ENCODE measurements at places on chromosomes 3 and 15. TPM values are rescaled to one million over a fixed set of nuclear protein-coding genes. Genes with fewer than 3 reads are reported as not detected.

Gene IQCH
- total RNA-seq, result 4.8 TPM

Gene MOBP
- not detected for total RNA-seq

Gene GP9
- total RNA-seq, result not detected

Gene HOMER2
- total RNA-seq, result 23.7 TPM

Gene FYCO1
- 10.8 TPM for total RNA-seq

Gene GOLGA8J
- not detected for total RNA-seq

Gene MNS1
- total RNA-seq, result 5.3 TPM

Gene UTS2B
- total RNA-seq, result 0.26 TPM

Gene REC114
- not detected for total RNA-seq

Gene PIAS1
- 13.2 TPM for total RNA-seq

- no peak for DNase-seq
These were observed 336.6 kb downstream of the FEZF2 start for GRCh38 chr3:62036726-62037125.

DNA sequence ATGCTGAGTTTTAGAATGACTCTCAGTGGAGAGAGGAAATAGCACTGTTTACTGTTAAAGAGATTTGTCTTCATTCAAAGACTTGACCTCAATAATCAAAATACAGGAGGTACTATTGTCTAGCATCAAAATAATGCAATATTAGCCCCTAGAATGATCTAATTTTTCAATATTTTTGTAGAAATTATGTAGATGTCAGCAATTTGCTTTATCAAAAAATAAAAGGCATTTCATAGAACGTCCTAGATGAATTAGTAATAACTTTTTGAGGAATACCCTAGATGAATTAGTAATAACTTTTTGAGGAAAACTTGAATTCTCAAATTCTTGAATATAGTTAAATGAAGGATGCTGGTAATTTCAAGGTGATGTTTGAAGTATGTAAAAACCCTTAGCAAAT is 1252.1 kb upstream of the CADM2 start:
- no peak for DNase-seq

DNA sequence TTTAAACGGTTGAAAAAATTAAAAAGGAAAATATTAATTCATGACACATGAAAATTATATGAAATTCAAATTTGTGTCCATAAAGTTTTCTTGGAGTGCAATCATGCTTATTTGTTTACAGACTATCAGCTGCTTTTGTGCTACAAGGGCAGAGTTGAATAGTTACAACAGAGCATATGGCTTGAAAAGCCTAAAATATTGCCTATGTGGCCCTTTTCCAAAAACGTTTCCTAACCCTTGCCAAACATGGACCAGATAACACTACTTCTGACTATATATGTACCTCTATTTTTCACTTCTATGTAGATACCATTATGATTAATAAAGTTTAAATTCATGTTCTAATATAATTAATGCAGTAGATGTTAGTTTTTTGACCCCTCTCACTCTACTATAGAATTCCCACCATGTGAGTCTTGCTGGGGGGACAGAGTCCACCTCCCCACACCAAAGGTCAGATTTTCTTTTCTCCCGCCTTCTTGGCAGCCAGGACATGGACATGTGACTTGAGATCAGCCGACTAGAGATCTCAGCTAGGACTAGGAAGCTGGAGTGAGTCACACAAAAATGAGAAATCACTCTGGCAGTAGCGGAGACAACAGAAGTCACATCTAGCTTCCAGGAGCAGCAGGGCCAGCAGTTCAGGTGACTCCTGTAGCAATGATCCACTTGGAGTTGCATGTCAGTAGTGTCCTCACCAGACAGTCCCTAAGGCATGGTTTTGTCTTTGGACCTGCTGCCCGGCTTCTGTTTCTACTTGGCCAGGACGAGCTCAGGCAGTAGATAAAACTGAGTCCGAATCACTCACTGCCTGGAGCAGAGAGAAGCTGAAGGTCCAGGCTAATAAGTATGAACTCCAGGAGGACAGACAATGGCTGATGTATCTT is 22.4 kb downstream of the CIAO2A start:
- DNase-seq, result peak; percentile 90

DNA sequence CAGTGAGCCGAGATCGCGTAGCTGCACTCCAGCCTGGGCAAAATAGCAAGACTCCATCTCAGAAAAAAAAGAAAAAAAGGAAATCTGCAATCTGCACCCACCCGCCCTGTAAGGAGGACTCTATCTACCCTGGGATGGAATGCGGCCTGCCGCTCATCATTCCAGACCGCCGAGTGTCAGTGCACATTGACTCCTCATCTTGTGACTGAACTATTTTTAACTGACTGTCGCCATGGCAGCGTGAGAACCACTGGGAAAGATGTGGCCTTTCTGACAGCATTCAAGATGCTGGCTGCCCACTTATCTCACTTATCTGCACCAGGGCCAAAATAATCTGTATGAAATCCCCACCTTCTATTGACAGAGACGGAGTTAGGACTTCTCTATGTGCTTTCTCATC is 38.8 kb upstream of the ANKRD34C start:
- DNase-seq, result peak; percentile 4

GRCh38 chr3:117059067-117059955 is 349.7 kb downstream of the TUSC7 start:
- peak; percentile 19 for DNase-seq

GRCh38 chr15:89401631-89402517 is 67.2 kb upstream of the POLG start:
- peak; percentile 26 for DNase-seq

GRCh38 chr15:100716456-100717085 is 114.2 kb downstream of the ASB7 start:
- DNase-seq, result no peak

GRCh38 chr15:78629031-78629715 is 8.4 kb upstream of the CHRNA3 start:
- no peak for DNase-seq

GRCh38 chr15:78811825-78812183 is 540 bp upstream of the ADAMTS7 start:
- DNase-seq, result no peak

DNA sequence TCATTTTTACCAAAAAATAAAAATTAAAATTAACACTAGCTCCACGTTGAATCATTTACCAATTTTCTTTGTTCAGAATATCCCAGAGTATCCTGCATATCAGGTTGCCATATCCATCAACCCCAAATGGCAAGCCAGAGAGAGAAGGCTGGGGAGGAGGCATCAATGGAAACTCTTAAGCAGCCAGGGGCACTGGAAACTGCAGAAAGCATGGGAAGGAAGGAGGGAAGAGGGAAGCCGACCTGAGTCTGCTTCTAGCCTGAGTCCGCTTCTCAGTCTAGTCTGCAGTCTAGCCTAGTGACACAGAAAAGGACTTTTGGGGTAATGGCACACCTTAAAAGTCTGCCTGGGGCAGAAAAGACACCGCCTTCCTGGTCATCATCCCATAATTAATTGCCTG is 1.6 kb upstream of the MTHFS start:
- no peak for DNase-seq

- no peak for DNase-seq
These were observed 61.4 kb downstream of the SH3BP5 start for GRCh38 chr3:15271030-15271429.

DNA sequence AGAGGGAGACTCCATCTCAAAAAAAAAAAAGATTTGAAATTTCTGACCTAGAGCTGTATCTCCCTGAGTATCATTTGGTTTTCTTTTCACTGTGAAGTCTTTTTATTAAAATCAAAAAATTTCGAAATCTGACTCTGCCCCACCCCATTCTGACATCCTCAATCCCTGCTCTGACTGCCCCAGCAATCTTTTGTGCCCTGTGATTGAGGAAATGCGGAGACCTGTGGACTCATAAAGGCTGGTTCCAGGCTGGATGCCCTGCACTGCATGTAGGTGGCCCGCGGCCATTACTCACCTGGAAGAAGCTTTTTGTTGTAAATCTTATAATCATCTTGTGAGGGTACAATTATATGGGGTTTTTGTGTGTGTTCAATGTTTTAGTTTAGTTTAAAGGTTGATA is 147.3 kb upstream of the SEMA6D start:
- DNase-seq, result no peak

GRCh38 chr3:169404520-169404890 is 259.0 kb downstream of the MECOM start:
- no peak for DNase-seq

DNA sequence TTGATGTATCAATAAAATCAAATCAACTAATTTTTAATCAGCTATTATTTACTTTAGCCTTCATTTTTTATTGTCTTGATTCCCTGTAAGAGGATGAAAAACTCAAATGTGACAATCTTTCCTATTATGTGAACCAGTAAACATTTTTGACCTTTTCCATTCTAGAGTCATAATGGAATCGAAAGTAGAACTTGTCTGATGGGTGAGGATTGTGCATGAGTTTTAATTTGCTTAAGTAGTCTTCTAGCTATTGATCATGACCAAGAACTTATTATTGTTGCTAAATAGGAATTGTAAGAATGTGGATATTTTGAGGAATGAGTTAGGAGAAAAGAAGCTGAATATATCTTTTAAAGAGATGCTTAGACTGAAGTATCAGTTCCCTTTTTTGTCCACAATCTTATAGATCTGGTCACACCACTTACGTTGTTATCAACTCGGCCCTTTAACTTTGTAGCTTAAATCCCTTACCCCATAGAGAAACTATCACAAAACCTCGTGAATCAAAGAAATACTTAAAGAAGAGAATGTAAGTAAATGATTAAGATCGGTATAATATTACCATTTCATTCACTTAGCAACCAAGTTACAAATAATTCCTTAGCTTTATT is 147.3 kb downstream of the TP63 start:
- no peak for DNase-seq

DNA sequence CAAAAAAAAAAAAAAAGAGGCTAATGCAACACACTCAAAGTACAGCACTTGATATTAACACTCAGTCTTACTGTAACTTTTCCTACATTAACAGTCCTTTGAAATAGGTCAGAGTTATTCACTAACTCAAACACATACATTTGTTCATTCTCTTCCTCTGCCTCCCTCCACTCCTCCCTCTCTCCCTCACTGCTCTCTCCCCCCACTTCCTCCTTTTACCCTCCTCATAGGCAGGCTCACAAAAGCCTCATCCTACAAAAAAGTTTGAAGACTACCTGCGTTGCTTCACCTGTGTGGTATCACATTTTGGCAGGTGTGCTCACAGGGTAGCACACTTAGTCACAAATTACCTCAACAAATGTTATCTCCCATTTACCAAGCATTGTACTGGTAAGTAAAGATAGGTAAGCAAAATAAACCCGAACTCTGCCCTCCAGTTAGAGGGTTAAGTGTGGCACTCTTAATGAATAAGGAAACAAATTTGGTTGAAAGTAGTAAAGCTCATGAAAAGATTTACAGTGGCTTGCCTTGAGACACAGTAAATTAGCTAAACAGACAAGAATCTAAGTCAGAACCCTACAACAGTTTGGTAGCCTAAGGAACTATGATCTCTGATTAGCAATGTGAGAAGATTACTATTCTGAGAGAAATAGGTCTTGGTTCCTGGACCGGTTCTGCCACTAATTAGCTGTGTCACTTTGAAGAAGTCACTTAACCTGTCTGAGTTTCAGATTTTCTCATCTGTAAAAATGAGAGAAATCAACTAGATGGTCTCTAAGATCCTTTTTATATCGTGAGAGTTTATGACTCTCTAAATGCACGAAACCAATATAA is 151.0 kb upstream of the MLF1 start:
- DNase-seq, result no peak

GRCh38 chr3:71022551-71023335 is 560.8 kb downstream of the FOXP1 start:
- peak; percentile 33 for DNase-seq

GRCh38 chr3:127831723-127832172 is 9.4 kb upstream of the MGLL start:
- peak; percentile 16 for DNase-seq

DNA sequence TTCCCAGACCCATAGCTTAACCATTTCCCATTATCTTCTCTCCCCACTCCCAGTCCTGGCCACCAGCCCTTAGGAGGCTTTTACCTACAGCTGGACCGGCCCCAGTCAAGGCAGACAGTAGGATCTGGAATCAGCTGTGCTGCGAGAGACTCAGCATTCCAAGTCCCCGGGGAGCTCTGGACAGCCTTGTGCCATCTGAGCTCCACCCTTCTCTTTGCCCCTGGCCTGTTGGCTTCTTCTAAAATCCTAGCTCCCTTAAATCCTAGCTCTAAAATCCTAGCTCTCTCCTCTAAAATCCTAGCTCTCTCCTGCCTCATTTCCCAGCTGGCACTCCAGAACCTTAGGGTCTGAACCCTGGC is 21.3 kb downstream of the MEGF11 start:
- no peak for DNase-seq

DNA sequence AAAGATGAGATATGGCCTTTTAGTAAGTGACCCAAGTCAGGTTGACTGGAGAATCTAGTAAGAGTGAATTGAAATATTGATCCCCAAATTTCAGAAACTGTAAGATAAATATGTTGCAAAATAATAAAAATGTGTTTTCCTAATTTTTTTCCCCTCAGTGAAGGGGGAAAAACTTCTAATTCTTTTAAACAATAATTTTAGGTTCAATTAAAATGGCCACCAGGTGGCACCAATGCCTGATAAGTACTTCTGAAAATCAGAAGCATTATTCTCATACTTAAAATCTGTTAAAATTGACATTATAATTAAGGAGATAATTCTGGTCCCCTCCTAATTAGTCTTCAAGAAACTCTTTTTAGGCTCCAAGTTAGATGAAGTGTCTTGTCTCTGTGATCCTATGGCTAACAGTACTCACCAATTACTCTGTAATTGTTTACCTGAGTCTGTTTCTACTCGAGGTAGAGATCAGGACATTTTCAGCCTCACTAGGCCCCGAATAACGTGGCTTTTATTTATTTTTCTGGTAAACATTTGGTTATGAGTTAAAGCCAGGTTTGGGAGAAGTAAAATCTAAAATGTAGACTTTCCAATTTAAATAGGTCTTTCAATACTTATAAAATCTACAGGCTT is 52.6 kb downstream of the NMD3 start:
- DNase-seq, result peak; percentile 27

DNA sequence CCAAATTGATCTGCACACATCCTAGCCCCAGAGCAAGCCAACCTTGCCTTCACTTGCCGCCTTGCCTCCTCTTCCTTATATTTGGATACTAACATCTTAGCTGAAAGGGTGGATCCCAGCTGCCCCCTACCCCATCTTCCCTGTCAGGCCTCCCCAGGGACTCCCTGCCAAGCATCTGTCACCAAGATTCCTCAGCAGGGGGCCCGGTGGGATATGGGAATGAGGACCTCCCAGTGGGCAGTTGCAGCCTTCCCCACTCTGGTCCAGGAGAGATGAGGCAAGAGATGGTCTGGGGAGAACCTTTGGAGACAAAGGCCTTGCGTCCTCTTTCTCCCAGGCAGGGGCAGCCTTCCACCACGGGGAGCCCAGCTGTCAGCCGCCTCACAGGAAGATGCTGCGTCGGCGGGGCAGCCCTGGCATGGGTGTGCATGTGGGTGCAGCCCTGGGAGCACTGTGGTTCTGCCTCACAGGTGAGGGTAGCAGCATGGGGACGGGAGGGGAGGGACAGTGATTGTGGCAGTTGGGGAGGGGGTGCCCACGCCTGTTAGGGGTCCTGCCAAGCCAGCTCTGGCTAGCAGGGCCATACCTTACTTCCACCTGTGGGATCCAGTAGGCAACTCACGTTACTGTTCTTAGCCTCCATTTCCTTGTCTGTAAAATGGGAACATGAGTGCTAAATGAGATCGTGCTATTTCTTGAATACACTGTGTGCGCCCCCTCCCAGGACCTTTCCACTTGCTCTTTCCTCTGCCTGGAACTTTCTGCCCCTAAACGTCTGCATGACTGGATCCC is 15.3 kb downstream of the CD276 start:
- no peak for DNase-seq

- no peak for DNase-seq
These were observed 41.0 kb downstream of the MCTP2 start for GRCh38 chr15:94272251-94272898.

- no peak for DNase-seq
These were observed 49.7 kb downstream of the SQOR start for GRCh38 chr15:45684533-45684932.

- peak; percentile 21 for DNase-seq
These were observed 265.0 kb downstream of the OPA1 start for GRCh38 chr3:193857996-193858395.
